ENCODE measurements at places on chromosomes 2 and 18. TPM values are rescaled to one million over a fixed set of nuclear protein-coding genes. Genes with fewer than 3 reads are reported as not detected.

The SLC4A5 gene
- total RNA-seq: 1.2 TPM

The CACNB4 gene
- total RNA-seq: 0.10 TPM

The LHCGR gene
- not detected for total RNA-seq

The TMEM17 gene
- 0.42 TPM for total RNA-seq

The GPR55 gene
- total RNA-seq: 4.4 TPM

The ECEL1 gene
- total RNA-seq: 0.17 TPM

The AQP12B gene
- total RNA-seq: not detected

The TUBA4B gene
- not detected for total RNA-seq

The CDH2 gene
- 0.17 TPM for total RNA-seq

The KCNIP3 gene
- total RNA-seq: not detected

The CAPN14 gene
- 0.29 TPM for total RNA-seq

The KCNJ3 gene
- total RNA-seq: not detected

The CRYBA2 gene
- total RNA-seq: not detected

The TBR1 gene
- total RNA-seq: not detected

The DES gene
- not detected for total RNA-seq

The NCKAP1 gene
- total RNA-seq: 7.1 TPM

The LYG1 gene
- total RNA-seq: 0.86 TPM

The GPAT2 gene
- 35.4 TPM for total RNA-seq

The KRTCAP3 gene
- total RNA-seq: 3.9 TPM

The UGT1A7 gene
- total RNA-seq: not detected

The ANXA4 gene
- 27.6 TPM for total RNA-seq

The CTLA4 gene
- 65.0 TPM for total RNA-seq

The OBSL1 gene
- total RNA-seq: 1.2 TPM

The TRPM8 gene
- not detected for total RNA-seq

The CD8B2 gene
- total RNA-seq: 4.2 TPM

The TRIM43 gene
- total RNA-seq: not detected

The HOXD12 gene
- not detected for total RNA-seq

The PLA2R1 gene
- not detected for total RNA-seq

The UPP2 gene
- total RNA-seq: not detected

The MYO3B gene
- total RNA-seq: 0.19 TPM

The UGT1A8 gene
- total RNA-seq: not detected

The TYMS gene
- 314 TPM for total RNA-seq

The GPR35 gene
- total RNA-seq: 12.6 TPM

The FOXI3 gene
- total RNA-seq: not detected

The TWIST2 gene
- total RNA-seq: not detected

The RESP18 gene
- not detected for total RNA-seq

The FBXO41 gene
- 39.5 TPM for total RNA-seq

The HOXD13 gene
- total RNA-seq: not detected

The OTOS gene
- total RNA-seq: not detected

The SGPP2 gene
- total RNA-seq: 5.7 TPM

The VWC2L gene
- not detected for total RNA-seq

The CIB4 gene
- total RNA-seq: not detected

The SNORC gene
- total RNA-seq: 1.3 TPM

The ABCA12 gene
- not detected for total RNA-seq

The RANBP2 gene
- total RNA-seq: 79.3 TPM

The PXDN gene
- total RNA-seq: 1.4 TPM

The MMADHC gene
- total RNA-seq: 136 TPM

The NCKAP5 gene
- total RNA-seq: not detected

The FBXO36 gene
- 0.82 TPM for total RNA-seq

The SMAD2 gene
- total RNA-seq: 266 TPM

The IL1F10 gene
- total RNA-seq: not detected

The PLEKHA3 gene
- 31.7 TPM for total RNA-seq

The CCNYL1 gene
- total RNA-seq: 5.7 TPM

The FSHR gene
- not detected for total RNA-seq

All from activated CD8-positive, alpha-beta memory T cell treated with anti-CD3 and anti-CD28 coated beads for 36 hours (primary cell).